Lung microvascular endothelial cell (primary cell): ENCODE measurements at places on chromosomes 2 and 18.
A peak's percentile ranks its signal among the peaks of the same experiment; 100 is the strongest.

GRCh38 chr18:58727776-58728500 lies 56.7 kb downstream of the MALT1 start:
- DNase-seq: peak; percentile 27

- DNase-seq: peak; percentile 74
These were observed at the start of gene SCN2A for GRCh38 chr2:165239230-165239629. SCN2A (plus strand) TSS chr2:165239414; CDS start chr2:165295824, 56,410 bp downstream.

DNA sequence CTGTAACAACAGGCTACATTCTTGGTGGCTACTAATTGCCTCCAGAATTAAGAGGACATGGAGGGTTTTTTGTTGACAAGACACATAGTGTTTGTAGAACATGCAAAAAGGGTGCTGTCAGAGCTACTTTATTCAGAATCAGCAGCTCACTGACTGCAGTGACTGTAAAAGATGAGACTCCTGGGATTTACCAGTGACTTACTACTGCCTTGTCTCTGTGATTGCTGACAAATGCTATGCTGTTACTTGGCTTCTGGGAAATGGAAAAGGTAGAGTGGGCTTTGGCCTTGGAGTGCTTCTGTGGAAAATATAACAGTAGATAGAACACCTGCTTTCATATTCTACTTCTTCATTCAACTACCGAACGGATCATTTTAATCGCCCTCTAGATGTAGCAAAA lies 47.8 kb downstream of the GREB1L start:
- no peak for DNase-seq

GRCh38 chr18:7735626-7736175 lies 168.6 kb downstream of the PTPRM start:
- DNase-seq: no peak

DNA sequence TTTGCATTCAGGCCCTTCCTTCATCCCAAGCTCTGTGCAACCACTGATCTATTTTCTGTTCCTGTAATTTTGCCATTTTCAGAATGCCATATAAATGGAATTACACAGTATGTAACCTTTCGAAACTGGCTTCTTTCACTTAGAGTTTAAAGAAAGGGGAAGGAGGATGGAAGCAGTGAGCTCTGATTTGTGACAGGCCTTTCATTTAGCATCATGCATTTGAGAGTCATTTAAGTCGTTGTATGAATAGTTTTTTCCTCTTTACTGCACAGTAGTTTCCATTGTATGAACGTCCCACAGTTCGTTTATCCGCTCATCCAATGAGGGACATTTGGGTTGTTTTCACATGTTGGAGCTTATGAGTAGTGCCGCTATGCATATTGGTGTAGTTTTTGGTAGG lies 67.0 kb downstream of the LBH start:
- no peak for DNase-seq

DNA sequence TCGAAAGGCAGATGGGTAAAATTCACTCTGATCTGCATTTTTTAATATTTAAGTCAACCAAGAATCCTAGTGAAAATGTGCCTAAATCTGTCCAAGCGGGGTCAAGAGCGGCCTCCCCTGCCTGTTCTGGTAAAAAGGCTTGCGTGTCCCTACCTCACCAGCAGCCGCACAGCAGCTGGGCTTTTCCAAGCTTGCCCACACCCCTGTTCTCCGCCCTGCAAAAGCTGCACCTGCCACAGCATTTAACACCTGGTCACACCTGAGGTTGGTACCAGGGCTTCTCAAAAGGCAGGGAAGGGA lies 25.8 kb upstream of the TMEM182 start:
- no peak for DNase-seq

- DNase-seq: no peak
These were observed 872.6 kb downstream of the BCL11A start for GRCh38 chr2:59680863-59681262.

GRCh38 chr2:238774071-238774470 lies 73.8 kb upstream of the TWIST2 start:
- DNase-seq: no peak

DNA sequence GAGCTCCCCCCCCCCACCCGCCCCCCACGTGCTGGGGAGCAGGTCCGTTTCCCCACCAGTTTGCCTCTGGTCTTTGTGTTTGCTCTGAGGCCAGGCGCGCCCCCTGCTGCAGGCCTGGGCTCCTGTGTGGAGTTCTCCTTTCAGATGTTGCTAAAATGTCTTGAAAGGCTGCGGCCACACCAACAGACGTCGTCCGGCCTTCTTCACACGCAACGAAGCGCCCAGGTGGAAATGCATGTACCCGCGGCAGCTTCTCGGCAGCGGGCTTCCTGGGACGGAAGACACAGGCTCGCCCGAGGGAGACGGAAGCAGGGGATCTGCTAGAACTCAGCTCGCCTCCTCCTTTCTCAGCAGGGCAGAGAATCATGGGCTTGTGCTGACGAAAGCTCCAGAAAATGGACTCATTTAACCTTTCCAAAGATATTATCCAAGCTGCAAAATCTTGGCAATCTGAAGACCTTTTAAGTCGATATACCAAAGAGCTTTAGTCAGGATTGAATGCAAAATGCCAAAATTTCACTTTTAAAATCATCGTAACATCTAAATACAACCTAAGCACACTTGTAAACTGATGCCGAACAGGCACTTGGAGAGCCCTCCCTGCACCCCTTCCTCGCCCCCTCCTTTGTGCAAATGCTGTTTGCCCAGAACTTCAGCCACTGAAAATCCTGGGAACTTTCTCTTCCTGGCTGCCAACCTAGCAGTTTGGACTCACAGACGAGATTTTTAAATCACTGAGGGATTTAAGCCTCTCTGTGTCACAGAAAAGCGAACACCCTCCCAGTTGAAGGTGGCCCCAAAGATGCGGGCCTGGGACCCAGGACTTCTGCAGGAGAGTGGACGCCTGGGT lies 125.5 kb upstream of the ZNF516 start:
- no peak for DNase-seq

GRCh38 chr2:179311101-179311500 lies 46.5 kb upstream of the SESTD1 start:
- DNase-seq: no peak

DNA sequence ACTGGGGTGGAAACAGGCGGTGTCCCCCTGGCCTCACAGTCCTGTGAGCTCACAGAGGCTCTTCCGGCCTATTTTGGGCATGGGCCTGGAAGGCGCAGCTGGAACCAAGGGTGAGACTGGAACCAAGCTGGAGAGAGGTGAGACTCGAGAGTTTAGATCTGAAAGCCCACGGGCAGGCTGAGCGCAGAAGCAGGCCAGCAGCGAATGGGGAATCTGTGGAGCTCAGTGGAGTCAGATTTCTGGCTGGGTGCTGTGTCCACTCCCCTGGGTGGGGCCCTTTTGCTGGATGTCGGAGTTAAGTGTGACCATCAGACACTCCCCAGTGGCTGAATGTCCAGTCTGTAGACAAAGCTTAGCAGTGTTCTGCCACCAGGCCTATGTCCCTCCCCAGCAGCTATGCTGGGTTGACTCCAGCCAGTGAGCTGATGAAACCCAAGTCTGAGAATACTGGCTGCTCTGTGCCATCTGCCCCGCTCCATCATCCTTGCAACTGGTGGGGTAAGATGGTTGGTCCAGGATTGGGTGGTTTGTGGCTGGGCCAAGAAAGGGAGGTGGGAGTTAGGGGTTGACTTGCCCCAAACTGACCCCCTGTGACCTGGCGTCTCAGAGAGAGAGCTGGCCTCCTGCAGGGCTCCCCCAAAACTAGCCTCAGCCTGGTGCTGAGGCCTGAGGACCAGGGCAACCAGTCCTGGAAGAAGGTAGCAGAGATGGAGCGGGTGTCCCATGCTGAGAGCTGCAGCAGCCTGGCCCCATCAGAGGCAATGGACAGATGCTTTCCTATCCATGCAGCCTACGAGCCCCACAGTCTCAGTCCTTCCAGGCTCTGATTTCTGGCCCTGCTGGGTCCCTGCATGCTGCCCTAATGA lies 34.4 kb downstream of the CYP26B1 start:
- no peak for DNase-seq

- DNase-seq: no peak
These were observed 177.6 kb upstream of the CCDC68 start for GRCh38 chr18:55136864-55137263.
